Left renal pelvis (tissue), 4 donors: ENCODE measurements at places on chromosomes 16 and 17. TPM values are rescaled to one million over a fixed set of nuclear protein-coding genes. Genes with fewer than 3 reads are reported as not detected.

Gene SCNN1B
- polyA plus RNA-seq, result 24.8 TPM

- DNase-seq, result no peak
Observed at GRCh38 chr17:4215882-4216570, 47.8 kb downstream of the ANKFY1 start.

- no peak for DNase-seq
Observed at GRCh38 chr17:45226576-45226975, 4.9 kb downstream of the FMNL1 start.

- DNase-seq, result no peak
Observed at GRCh38 chr17:63498626-63499195, 21.9 kb downstream of the ACE start.

DNA sequence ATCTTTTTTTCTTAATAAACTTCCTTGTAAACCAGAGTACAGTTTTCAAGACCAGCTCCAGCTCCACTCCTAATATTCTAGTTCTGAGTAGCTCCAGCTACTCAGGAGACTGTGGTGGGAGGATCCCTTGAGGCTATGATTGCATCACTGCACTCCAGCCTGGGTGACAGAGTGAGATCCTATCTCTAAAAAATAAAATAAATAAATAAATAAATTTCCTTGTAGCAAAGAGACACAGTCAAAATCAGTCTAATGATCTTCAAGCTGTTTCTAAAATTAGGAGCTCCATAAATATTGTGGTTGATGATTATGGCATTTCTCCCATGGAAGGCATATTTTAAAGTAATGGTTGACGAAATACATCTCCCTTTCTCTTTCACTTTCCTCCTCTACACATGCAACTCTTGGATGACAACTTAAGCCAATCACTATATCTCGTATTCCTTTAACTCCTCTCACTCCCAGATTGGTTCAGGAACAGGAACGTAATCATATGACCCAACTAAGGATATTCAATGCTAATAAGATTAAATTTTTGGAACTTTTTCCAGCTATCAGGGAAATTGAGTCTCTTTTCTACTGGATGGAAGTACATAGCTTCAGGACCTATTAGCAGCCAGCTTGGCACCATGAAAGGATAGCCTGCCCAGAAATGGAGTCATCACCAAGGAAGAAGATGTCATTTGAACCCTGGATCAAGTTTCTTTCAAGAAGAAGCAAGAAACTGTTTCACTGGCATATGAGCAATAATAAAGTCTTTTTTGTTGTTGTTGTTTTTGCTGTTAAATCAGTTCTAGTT is 42.1 kb upstream of the TAOK1 start:
- no peak for DNase-seq

Gene C16orf90
- polyA plus RNA-seq, result not detected

Gene CRHR1
- polyA plus RNA-seq, result 1.3 TPM

DNA sequence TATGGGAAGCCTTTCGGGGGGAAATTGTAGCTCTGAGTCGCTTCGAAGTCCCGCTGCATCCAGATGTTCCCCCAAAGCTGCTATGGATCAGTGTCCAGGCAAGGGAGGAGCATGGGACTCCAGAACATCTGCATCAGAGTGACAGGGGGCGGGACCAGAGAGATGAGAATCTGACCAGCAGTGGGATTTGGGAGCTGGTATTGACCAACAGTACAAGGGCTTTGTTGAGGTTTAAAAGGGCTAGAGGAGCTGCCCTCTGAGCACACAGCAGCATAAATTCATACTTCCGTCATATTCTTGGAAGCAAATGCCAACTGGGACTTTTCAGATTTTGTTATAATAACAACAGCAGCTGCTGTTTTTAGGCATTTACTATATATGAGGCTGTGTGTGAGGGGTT is 10.6 kb downstream of the RBFOX1 start:
- DNase-seq, result no peak
